ENCODE measurements at places on chromosomes 6 and 20. TPM values are rescaled to one million over a fixed set of nuclear protein-coding genes. Genes with fewer than 3 reads are reported as not detected.

GRCh38 chr6:34231566-34232336 is 4.9 kb upstream of the HMGA1 start:
- no peak overlapping the region for H3K27ac ChIP-seq
- peaks cover 11% of the 10 kb centered on the region for H3K4me1 ChIP-seq
- DNase-seq, result no peak

DNA sequence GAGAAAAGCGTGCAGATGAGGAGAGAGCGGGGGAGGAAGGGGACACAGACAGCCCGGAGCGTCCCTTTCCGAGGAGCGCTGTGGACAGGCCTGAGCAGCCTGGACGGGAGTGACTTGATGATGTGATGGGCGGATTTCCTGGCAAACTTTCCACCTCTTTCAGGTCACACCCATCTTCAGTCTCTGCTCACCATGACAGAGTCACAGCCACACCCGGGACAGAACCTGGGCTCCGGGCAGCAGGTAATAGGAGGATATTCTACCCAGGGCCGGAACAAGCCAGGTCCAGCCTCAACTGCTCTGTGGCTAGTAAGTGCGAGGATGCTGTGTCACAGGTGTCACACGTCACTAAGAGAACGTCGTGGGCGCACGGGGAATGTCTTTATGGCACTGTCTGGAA is 84.3 kb downstream of the THBS2 start:
- no peaks in the 10 kb centered on the region for H3K4me1 ChIP-seq
- H3K4me3 ChIP-seq, result no peak overlapping the region
- no peak for DNase-seq
- H3K36me3 ChIP-seq, result no peaks in the 10 kb centered on the region
- peaks cover 28% of the 10 kb centered on the region for H3K27me3 ChIP-seq

GRCh38 chr6:147176795-147177194 is 27.4 kb upstream of the STXBP5 start:
- no peak overlapping the region for H3K4me3 ChIP-seq
- H3K27me3 ChIP-seq, result no peaks in the 10 kb centered on the region
- DNase-seq, result no peak
- no peaks in the 10 kb centered on the region for H3K36me3 ChIP-seq
- H3K27ac ChIP-seq, result no peak overlapping the region
- no peaks in the 10 kb centered on the region for H3K4me1 ChIP-seq

DNA sequence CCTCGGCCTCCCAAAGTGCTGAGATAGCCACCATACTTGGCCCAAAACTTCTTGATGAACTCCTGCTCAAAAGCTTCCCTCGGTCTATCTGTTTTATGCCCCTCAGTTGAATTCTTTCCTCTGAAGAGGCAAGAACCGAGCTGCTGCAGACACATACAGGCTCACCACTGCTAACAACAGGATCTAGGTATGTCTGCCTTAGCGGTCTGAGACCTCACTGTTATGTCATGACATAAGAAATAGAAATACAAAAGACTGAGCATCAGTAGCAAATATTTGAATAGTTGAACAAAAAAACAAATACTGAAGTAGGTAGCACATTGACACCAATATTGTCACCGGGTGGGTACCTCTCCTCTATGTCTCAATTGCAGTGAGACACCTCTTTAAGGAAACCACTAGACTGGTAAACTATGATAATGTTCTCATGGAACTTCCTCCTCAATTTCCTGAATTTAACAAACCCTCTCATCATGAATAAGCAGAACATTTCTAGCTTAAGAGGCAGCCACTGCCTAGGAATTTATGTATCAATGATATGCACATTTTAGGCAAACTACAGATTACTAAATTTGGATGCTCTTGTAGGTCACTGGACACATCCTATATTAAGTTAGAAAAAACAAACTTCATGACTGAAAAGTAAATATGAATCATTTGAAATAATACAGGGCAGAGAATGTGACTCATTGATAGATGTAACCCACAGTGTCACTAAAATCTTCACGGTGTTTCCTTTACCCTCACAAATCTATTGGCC is 9.4 kb upstream of the STXBP5 start:
- no peaks in the 10 kb centered on the region for H3K4me1 ChIP-seq
- no peak overlapping the region for H3K4me3 ChIP-seq

Gene TTK
- 0.25 TPM for total RNA-seq
